ENCODE measurements at places on chromosomes 1 and 21.

- DNase-seq = no peak
These were observed 9.0 kb upstream of the DMRTB1 start for GRCh38 chr1:53450225-53450624.

DNA sequence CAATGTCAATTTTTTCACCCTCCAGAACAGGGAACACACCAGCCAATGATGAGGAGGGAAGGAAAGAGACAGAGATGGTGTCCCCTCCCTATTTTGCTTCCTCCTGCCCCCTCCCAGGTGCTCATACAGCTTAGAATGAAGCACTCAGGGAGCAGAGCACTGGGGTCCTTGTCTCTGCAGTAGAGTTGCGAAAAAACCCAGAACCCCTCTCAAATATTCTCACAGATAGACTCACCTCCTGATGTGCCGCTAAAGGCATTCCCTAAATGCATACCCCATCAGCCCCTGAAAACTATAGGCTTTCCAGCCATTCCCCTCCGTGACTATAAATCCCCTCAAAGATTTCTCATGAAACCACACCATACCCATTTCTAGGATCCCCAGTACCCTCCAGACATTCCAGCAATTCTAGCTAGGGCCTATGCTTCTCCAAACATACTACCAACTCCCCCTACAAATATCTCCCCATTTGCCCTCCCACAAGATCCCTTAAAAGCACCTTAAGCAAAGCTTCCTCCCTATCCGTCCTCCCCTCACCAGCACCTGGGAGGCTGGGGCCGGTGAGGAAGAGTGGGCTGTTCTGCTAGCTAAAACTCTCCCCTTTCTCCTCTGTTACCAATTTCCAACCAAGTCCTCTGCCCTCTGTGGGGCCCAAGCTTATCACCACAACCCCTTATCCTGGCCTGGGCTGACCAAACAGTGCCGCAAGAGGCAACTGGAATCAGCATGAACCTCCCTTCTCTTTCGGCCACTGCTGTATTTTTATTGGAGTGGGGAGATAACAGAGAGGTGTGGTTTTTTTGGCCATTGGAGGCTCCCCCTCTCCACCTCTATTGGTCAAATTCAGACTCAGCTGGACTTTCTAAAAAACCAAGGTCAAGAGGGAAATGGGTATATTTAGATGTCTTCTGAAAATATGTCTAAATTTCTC is 54.7 kb downstream of the RHBG start:
- DNase-seq = no peak

DNA sequence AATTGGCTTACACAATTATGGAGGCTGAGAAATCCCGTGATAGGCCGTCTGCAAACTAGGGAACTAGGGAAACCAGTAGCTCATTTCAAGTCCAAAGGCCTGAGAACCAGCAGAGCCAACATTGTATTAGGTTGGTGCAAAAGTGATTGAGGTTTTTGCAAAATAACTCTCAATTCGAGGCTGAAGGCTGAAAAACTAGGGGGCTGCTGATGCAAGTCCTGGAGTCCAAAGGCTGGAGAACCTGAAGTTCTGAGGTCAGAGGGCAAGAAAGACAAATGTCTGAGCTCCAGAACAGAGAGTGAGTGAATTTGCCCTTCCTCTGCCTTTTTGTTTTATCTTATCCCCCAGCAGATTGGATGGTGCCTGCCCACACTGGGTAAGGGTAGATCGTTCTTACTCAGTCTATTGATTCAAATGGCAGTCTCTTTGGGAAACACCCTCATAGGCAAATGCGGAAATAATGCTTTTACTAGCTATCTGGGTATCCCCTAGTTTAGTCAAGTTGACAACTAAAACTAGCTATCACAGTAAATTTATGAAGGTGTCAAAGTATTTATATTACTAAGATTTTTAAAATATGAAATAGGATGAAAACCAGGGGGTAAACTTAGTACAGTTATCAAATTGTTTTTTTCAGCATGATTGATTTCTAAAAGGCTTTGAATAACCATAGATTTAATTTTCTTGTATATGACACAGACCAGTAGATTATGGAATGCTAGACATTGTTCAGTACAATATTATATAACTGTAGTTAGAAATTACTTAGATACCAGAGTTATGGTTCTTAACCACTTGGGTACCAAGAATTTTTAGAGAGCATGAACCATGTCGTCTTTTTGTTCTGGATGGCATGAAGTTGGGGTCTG is 15.4 kb downstream of the RABGAP1L start:
- no peak for DNase-seq

DNA sequence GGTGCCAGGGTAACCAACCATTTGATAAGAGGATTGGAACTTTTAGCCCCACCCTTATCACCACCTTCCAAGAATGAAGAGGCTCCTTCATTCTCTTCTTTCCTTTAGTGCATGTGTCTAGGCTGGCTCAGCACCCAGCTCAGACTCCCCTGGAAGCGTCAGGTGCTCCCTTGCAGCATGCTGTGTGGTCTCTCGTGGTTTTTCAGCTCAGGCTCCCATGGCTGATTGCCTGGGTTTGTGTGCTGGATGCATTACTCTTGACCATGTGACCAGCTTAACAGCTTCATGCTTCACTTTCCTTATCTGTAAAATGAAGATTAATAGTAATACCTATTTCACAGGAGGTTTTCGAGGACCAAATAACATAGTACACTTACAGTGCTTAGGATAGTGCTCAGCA is 198.4 kb downstream of the HHAT start:
- DNase-seq = no peak

GRCh38 chr1:17265162-17265561 is 16.3 kb downstream of the PADI3 start:
- DNase-seq = no peak

GRCh38 chr1:37561133-37562132 is 4.7 kb downstream of the DNALI1 start:
- peak; percentile 73 for DNase-seq

GRCh38 chr1:65159801-65160523 is 12.0 kb downstream of the AK4 start:
- DNase-seq = no peak

DNA sequence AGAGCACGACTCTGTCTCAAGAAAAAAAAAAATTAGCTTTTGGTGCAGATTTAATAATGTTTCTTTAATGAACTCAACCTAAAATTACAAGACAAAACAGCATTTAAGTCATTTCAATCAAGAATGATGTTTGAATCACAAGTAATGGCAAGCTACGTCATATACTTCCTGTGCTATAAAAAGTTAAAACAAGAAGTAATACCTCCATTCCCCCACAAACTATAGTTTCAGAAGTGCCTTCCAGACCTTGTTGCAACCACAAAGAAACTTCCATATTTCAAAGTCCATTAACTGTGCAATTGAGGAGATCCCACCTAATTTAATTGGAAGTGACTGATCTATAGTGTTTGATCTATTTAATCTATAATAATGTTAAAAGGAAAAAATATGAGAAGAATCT is 15.1 kb downstream of the NRDC start:
- peak; percentile 36 for DNase-seq

GRCh38 chr1:20401405-20402010 is 84.5 kb downstream of the CAMK2N1 start:
- DNase-seq = no peak

DNA sequence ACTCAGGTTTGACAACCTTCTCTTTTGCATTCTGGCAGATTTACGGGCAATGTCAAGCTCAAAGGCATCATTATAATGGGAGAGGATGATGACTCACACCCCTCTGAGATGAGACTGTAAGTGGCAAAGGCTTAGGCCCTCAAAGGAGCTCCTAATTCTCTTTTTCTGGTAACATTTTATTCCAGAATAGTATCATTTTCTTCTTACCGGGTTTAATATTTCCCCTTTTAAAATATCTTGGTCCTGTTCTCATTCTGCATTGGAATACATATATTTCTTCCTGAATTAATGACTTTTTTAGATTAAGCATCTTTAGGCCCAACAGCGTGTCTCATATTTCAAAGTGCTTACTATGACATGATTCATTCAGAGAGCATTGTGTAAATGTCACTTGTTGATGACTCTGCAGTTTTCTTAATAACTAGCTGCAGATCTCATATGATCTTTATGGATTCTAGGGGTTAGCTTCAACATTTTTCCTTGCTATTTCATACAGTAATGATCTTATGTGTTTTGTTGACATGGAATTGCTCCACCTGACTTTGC is 1.7 kb downstream of the PITHD1 start:
- no peak for DNase-seq

DNA sequence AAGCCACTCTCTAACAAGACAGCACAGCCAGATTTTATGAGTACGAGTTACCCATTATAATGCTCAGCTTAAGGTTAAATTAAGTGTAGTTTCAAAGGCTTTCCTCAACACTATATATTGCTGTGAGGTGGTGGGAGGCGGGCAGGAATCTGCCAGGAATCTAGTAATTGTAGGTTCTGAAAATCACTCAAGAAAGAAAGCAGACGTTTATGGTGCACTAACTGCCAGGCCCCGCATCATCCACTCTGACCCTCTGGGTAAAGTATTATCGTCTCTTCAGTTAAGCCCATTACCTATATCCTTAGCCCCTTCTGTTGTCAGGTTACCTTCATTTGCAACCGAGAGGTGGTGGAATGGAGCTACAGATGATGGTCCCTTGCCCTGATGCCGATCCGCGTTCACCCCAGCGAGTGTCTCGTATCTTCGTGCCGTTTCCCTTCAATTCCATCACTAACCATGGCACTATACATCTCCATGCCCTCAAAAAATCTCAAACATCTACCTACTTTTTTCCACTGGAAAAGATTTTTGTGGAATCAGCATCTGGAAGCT is 12.4 kb downstream of the HMGN1 start:
- no peak for DNase-seq

GRCh38 chr1:209439828-209440227 is 143.7 kb upstream of the CAMK1G start:
- DNase-seq = no peak

GRCh38 chr1:2053217-2053616 is 3.0 kb downstream of the PRKCZ start:
- no peak for DNase-seq

- DNase-seq = no peak
These were observed 155.2 kb downstream of the BARHL2 start for GRCh38 chr1:90561911-90562310.

GRCh38 chr1:22416555-22417454 is 34.8 kb upstream of the ZBTB40 start:
- DNase-seq = peak; percentile 84

DNA sequence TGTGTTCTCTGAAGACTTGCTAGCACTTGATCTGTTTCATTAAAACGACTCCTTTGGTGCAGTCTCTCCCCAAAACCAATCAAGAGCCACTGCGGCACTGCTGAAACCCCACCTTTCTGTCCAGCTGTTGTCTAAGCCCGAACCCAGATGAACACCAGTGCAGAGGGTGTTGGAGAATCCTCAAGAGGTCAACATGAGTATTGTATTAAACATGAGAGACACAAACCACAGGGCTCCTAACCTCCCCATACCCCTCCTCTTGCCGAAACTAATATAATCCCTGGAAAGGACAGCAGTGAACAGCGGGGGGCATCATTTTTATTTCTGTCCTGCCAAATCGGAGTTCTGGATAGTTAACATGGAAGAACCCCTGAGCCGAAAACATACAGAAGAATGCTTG is 333.9 kb downstream of the CAMTA1 start:
- no peak for DNase-seq

Measured in GM13976 (cell line).